HS-27A (cell line): ENCODE measurements at places on chromosomes 2 and 18.

DNA sequence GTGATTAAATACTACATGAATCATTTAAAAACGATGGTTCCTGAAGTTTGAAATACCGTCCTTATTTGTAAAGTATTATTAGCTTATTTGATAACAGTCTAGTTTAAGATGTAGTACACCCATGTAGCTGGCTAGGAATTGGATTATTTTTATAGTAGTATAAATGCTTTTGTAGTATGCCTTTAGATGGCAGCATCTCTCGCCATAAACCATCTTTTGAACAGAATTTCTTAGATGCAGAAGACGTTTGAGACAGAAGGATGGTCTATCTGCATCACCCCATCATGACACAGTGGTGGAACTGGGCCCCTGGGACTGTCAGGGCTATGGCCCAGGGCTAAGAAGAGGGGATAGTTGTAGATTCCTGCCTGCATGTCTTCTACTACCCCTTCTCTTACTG is 152.7 kb downstream of the WDSUB1 start:
- DNase-seq = no peak

- DNase-seq = no peak
These were observed 1228.1 kb upstream of the GYPC start for GRCh38 chr2:125427721-125428315.

GRCh38 chr2:7094231-7094741 is 177.1 kb downstream of the RNF144A start:
- no peak for DNase-seq

- DNase-seq = no peak
These were observed 195.8 kb upstream of the RBMS1 start for GRCh38 chr2:160689441-160689840.

DNA sequence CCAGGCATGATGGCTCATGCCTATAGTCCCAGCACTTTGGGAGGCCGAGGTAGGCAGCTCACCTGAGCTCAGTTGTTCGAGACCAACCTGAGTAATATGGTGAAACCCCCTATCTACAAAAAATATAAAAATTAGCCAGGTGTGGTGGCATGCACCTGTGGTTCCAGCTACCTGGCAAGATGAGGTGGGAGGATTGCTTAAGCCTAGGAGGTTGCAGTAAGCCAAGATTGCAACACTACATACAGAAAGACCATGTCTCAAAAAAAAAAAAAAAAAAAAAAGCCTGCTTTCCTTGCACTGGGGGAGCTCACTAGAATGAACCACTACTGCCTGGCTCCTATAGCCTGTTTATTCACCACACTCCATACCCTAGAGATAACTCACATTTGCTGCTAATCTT is 7.4 kb upstream of the MAT2A start:
- no peak for DNase-seq

- no peak for DNase-seq
These were observed 24.3 kb upstream of the KLHL29 start for GRCh38 chr2:23360571-23361125.

- no peak for DNase-seq
These were observed 372.8 kb upstream of the ST6GAL2 start for GRCh38 chr2:107258531-107259407.

DNA sequence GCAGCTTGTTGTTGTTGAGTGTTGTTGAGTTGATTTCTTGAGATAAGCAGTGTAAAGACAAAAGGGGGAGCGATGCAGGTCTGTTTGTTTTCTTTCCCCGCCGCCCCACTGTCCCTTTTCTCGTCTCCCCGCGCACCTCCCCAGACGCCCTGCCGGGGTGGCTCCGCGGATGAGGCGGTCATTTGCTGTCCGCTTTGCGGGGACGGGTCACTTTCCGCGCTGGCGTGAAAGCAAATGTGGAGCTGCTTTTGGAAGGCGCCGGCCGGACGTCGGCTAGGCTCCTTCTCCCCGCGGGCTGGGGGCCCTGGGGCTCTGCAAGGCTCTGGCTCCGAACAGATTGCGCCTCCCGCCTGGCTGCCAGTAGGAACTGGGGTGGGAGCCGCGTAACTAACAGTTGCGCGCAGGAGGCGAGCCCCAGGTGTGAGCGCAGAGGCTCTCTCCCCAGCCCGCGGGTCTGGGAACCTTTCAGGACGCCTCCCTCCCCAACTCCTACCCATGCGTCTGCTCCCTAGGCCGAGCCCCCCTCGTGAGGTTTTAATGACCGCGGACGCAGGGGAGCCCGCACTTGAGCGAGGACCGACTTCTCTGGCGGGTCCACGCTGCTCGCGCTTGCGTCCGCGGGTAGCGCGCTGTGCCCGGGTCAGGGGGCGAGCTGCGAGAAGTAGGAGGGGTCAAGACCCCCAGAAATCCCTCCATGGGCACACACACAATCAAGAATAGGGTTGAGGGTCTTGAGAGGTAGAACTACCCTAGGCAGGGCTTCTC is 146.6 kb downstream of the MEIS1 start:
- DNase-seq = no peak

DNA sequence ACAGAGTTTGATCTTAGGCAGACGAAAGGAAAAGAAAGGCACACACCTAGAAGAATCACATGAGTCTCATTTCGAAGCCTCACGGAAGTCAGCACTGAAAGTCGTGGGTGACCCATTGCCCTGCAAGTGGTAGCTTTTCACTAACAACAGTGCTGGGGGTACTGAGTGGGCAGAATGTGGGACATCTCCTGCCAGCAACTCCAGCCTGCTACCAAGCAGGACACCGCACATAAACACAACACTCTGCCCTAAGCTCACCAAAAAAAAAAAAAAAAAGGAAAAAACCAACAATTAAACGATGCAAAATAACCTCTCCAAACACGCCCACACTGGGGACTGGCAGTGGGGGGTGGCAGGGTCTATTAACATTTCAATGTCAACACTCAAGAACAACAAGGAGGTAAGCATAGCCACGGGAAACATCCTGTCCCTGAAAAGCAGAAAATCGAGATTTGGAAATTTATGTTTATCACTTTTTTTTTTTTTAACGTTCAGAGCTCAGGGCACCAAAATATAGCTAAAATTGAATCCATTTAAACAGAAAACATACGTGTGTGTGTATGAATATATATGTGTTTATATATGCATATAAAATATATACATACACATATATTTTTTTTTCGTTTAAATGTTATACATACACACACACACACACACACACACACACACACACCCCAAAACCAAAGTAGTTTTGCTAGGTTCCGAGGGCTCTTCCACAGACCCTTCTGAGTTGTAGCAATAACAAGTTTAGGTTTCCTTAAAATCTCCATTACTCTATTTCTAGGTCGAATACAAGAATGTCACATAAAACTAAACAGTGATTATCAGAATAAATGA is 2.2 kb downstream of the INO80D start:
- DNase-seq = no peak

GRCh38 chr2:33681364-33681757 is 82.3 kb upstream of the FAM98A start:
- DNase-seq = no peak

GRCh38 chr18:11955239-11956029 is 25.9 kb upstream of the IMPA2 start:
- no peak for DNase-seq

- no peak for DNase-seq
These were observed 140.9 kb downstream of the SATB2 start for GRCh38 chr2:199316851-199317250.

- no peak for DNase-seq
These were observed 20.8 kb downstream of the CRIM1 start for GRCh38 chr2:36376319-36376765.

DNA sequence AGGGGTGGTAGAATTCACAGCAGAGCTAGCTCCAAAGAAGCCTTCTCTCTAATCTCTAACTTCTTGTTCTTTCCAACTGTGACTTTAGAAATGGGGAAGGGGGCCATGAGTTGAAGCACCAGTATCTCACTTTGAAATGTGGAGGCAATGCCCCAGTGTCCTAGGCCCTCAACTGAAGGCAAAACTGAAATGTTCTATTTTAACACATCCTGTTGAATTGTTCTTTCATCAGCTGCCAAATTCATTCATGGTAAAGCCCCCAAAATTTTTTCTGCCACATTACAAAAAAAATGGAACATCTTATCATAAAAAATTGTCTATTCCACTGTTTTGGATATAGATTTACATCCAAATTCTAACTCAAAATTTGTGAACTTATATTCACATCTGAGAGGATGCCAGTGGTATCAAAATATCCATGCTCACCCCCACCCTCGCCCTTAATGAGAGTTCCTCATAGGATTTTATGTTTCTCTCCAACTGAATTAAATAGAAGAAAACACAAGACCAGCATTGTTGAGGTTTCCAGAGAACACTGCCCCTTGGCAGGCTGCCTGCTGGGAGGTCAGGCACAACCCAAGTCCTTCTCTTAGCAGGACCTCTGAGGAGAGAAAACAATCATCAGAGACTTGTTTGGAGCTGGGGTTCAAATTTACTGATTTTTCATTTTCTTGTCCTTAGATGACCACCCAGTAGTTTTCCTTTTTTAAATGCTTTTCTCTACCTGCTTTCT is 147.4 kb upstream of the PGAP1 start:
- no peak for DNase-seq

DNA sequence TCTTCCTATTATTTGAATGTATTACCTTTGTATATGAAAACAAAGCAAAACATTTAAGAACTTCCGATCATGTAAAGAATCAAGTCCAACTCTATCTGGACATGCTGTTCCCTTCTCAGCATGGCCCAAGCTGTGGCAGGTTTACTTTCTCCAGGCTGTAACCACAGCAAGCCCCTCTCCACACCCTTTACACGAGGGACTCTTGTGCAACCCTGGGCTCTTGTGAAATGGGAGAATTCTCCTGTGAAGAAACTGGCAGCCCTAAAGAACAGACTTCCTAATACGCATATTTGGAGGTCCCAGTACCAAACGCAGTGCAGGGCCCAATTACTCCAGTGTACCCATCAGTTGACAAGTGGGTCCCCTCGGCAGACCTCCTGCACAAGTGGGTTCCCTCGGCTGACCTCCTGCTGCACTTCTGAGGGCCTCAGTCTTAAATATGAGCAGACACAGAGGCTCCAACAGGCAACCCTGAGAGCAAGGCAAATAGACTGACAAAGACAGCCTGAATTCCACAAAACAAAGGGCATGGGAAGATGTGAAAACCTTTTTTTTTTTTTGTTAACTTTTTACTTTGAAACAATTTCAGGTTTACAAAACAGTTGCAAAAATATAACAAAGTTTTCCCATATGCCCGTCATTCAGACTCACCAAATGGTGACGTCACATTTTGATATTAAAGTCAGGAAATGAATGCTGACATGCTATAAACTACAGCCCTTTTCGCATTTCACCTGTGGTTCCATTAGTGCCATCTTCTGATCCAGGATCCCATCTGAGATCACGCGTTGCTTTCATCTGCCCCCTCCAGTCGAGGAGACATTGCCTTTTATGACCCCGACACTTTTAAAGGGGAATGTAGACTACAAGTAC is 78.2 kb downstream of the FBXO15 start:
- no peak for DNase-seq
